ENCODE measurements at places on chromosomes 16 and 17. TPM values are rescaled to one million over a fixed set of nuclear protein-coding genes. Genes with fewer than 3 reads are reported as not detected.

The ITGAL gene
- not detected for total RNA-seq

The BIRC5 gene
- total RNA-seq = 123 TPM

The ABCC11 gene
- 0.09 TPM for total RNA-seq

GRCh38 chr17:68605914-68606313 is 4.7 kb upstream of the FAM20A start:
- H3K27ac ChIP-seq = no peak overlapping the region
- H3K36me3 ChIP-seq = peaks cover 3% of the 10 kb centered on the region
- peaks cover 33% of the 10 kb centered on the region for H3K27me3 ChIP-seq
- DNase-seq = no peak
- peaks cover 8% of the 10 kb centered on the region for H3K4me1 ChIP-seq

DNA sequence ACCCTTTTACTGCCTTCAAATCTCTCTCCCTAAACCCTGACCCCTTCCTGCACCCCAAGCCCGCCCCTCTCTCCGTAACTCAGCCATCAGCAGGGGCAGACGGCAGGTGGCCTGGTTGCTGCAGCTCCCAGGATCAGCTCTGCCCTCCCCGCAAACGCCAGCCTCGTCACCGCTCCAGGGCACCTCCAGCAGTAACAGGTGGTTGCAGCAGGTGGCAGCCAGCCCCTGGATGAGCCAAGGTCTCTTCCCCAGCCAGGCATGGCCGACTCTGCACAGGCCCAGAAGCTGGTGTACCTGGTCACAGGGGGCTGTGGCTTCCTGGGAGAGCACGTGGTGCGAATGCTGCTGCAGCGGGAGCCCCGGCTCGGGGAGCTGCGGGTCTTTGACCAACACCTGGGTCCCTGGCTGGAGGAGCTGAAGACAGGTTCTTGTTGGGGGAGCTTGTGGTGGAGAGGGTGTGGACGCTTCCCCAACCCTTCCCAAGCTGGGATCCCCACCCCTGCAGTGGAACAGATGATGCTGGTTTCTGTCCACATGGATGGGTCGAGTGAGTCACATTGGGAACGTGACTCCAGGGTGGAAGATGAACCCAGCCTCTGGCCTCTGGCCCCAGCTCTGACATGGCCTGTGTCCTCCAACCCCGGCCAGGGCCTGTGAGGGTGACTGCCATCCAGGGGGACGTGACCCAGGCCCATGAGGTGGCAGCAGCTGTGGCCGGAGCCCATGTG is 558 bp downstream of the HSD3B7 start:
- no peak for DNase-seq
- H3K4me3 ChIP-seq = no peak overlapping the region
- no peak overlapping the region for H3K27ac ChIP-seq
- H3K4me1 ChIP-seq = no peaks in the 10 kb centered on the region
- H3K36me3 ChIP-seq = peaks cover 9% of the 10 kb centered on the region
- H3K27me3 ChIP-seq = no peaks in the 10 kb centered on the region

GRCh38 chr17:31807846-31808245 is 51.2 kb downstream of the COPRS start:
- no peak overlapping the region for H3K27ac ChIP-seq
- no peaks in the 10 kb centered on the region for H3K27me3 ChIP-seq
- no peak overlapping the region for H3K4me3 ChIP-seq
- DNase-seq = no peak
- H3K36me3 ChIP-seq = no peaks in the 10 kb centered on the region
- no peaks in the 10 kb centered on the region for H3K4me1 ChIP-seq

DNA sequence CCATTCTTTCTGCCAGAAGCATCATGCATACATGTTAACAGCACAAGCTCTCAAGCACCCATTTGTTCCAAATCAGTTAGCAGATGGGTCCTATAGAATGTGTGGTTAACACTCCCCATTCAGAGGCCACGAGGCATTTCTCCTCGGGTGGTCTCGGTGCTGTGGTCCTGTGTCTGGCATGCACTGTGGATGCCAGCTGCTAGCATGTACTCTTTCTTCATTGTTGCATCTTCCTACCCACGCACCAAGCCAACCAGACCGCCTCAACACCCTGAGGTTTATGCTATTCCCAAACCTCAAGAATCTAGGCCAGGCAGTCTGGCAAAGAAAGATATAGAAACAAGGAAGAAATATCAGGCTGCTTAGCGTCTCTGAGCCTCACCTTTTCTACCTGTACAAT is 27.8 kb upstream of the MRTFB start:
- no peaks in the 10 kb centered on the region for H3K27me3 ChIP-seq
- H3K36me3 ChIP-seq = no peaks in the 10 kb centered on the region
- DNase-seq = no peak
- no peaks in the 10 kb centered on the region for H3K4me1 ChIP-seq

- H3K4me3 ChIP-seq = no peak overlapping the region
- H3K27ac ChIP-seq = no peak overlapping the region
- peaks cover 25% of the 10 kb centered on the region for H3K4me1 ChIP-seq
- no peak for DNase-seq
Observed at GRCh38 chr16:50201787-50202186, 48.7 kb downstream of the TENT4B start.

GRCh38 chr17:22409160-22409751 is 716.9 kb downstream of the KCNJ18 start:
- H3K4me1 ChIP-seq = no peaks in the 10 kb centered on the region
- no peak overlapping the region for H3K4me3 ChIP-seq
- peaks cover 13% of the 10 kb centered on the region for H3K36me3 ChIP-seq
- no peak overlapping the region for H3K27ac ChIP-seq

Measured in neural crest cell (in vitro differentiated cells).